ENCODE measurements at places on chromosomes 11 and 22.
A peak's percentile ranks its signal among the peaks of the same experiment; 100 is the strongest.

DNA sequence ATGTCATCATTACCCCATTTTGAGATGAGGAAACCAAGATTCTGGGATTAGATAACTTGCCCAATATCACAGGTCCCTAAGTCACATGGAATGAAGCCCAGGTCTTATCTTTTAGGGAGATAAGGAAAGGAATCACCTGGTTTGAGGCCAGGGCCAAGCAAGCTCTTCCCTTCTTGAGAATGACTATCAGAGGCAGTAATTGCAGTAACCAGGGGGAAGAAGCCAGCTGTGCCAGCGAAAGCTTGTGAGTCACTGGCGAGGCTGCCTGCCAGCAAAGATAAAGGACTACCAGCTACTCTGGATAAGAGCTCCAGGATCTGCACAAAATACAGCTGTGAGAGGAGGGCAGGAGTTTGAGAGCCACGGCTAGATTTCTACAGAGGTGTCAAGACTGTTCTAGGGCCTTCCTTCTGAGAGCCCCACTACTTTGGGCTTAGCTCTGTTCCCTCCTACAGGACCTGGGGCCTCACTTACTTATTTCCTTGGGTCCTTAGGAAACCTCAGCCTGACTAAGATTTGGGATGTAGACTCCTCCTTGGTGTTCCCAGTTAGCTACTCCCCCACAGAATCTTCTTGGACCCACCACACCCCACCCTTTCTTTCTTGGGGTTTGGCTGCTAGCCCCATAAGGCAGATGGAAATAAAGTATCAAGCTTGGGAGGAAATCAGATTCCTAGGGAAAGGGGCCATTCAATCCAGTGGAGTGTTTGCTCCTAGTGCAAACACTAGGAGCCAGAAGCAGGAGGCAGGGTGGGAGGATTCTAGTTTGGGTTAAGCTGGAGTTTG, 9.7 kb upstream of the CCKBR start:
- peak; percentile 53 for DNase-seq

GRCh38 chr11:30789270-30789669, 203.1 kb upstream of the MPPED2 start:
- DNase-seq = no peak

DNA sequence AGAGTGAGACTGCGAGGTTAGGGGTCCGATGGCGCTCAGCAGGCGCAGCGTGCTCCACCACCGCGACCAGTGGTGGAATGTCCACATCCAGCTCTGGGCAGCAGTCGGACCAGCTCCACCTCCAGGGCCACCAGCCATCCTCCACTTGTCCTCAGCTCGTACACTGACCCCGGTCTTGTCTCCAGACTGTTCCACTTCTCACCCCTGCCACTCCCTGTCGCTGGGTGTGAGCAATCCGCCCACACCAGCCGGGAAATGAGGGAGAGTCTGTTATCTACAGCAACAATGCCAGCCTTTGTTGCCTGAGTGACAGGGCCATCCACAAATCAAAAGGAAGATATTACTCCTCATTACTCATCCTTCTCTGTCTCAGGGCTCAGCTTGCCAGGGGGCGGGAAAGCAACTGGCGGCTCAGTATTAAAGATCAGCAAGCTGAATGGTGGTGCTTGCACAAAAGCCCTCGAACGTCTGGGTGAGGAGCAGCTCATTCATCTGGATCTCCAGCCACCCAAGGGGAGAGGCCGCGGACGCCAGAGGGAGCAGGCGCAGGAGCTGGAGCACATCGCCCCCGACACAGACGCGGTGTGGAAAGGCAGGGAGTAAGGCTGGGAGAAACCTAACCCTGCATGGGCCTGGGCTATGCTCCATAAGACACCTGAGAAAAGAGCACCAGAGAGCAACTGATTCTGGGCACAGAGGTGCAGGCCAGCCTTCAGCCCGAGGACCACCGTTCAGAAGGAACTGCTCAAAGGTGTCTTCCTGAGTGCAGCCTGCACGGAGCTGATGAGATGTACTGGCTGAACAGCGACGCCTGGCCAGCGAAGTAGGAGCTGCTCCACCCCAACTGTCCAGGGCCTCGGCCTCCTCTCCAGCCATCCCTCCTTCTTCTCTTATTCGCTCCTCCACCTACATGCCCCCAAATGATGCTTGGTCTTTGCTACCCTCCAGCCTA, 21.9 kb downstream of the IGSF9B start:
- DNase-seq = no peak

GRCh38 chr11:118530180-118530682, 761 bp upstream of the TMEM25 start:
- DNase-seq = no peak

DNA sequence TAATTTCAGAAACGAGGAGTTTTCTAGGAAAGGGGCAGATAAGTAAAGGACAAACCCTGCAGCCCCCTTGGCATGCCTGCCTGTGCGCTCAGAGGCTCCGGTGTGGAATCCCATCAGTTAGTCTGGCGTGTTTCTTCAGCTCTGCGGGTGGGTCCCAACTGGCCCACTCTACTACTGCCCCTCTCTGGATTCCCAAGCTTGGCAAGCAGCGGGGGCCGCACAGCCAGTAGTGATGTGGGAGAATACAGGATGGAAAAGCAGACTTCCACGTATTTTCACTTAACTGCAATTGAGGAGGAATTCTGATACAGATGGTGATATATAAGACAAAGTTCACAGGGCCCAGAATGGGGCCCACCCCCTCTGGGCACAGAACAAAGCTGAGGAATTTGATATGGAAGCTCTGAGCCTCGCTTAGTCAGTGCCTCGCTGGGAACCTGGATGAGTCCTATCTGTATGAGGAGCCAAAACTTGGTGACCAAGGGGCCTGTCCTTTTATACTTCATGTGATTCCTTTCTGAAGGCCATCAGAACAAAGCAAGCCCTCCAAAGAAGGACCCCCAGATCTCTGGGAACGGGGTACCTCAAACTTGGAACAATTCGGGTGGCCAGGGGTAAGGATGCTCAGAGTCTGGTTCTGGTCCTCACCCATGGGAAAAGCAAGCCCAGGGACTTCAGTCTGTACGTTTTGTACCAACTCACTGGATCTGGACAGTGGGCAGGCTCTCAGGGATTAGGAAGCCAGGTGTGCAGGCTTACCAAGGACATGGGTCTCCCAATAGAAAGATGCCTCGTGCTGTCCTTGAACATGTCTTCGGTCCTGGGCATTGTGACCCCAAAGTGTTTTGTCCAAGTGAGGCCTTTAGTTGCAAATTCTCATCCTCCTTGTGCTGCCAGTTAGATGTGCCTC, 26.0 kb downstream of the RELT start:
- no peak for DNase-seq

- DNase-seq = no peak
Observed at GRCh38 chr22:25736378-25737011, 5.5 kb upstream of the MYO18B start.

- no peak for DNase-seq
Observed at GRCh38 chr11:44823006-44823405, 96.2 kb downstream of the TSPAN18 start.

DNA sequence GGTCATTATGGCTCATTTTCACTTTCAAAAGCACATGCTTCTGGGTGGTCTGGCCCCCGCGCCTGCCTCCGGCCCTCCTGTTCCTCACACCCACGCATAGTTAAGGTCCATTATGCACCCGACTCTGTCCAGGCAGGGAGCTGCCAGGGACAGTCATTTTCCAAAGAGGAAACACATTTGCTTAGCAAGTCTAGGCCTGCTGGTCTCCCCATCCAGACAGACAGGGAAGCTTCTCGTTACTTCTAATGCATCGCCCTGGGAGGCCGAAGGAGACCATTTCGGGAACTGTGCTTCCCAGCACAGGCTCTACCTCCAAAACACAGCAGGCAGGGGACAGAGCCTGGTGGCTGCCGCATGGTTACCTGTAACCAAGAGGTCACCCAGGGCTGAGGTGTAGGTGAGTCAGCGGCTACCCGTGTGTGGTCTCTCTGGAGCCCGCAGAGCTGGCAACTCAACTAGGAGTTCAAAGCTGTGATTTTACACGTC, 87.1 kb upstream of the SHANK2 start:
- DNase-seq = peak; percentile 75

GRCh38 chr22:20028855-20029549, 8.1 kb downstream of the TANGO2 start:
- DNase-seq = no peak

DNA sequence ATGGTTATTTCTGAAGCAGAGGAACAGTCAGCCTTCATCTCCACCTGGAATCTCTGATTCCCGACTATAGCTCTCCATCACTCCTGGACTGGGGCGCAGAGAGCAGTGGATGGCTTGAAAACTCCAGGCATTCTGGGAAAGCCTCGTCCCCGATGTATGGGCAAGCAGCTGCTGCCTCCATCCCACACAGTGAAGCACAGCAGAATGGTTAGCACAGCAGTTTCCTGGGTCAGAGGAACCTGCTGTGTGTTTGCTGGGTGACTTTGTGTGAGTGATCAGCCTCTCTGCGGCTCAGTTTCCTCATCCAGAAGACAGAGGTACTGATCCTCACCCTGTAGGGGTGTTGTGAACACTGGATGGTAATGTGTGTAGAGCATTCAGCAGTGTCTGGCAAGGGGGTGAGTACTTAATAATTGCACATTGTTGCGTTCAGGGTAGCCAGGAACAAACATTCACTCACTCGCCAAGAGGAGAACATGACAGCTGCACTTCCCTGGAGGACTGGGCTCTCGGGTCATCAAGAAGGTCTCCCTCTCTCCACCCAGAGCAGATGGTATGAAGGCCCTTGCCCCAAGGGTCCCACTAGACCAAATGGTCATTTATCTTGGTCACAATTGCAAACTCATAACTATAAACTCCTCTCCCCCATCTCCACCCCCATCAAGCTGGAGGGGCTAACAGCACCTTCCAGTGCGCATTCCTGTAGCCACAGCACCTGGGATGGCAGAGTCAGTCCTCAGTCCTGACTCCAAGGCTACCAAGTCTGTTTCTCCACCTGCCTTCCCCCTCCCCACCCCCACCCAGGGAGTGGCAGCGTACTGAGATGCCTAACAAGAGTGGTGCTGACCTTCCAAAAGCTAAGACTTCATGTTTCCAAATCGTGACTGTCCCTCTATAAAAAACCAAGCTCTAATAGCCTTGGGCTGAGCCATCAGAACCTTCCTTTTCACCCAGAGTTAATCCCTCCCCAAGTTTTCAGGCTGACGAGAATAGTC, 1.5 kb upstream of the CHST1 start:
- DNase-seq = no peak

- peak; percentile 80 for DNase-seq
Observed at GRCh38 chr11:77127235-77127911, 673 bp upstream of the MYO7A start.

DNA sequence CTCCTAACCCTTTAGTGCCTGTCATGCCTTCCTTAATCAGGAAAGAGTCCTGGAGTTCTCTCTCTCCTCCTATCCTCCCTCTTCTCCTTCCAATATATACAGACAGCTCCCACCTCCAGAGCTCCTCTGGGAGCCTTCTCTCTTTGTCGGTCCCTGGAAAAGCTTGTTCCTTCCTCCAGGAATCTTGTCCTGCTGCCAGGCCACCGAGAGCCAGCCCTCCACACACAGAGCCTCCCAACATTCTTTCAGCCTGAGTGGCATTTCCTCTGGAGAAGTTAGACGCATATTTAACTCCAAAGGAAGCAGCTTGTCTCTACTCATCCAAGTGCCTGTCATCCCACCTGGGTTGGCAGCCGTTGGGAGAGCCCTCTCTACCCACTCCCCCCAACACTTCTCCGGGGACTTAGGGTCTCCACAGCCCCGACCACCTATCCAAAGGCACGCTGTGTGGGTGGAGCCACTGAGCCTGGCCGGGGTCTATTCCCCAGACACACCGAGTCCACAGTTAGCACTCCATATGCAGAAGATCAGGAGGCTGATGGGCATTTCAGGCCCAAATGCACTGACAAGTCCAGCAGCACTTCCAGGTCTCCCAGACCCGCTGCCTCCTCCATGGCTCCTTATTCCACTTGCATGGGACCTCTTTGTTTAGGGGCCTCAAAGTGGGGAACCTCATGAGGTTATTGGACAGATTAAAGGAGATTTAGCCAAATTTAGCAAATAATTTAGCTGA, 31.1 kb downstream of the DKK3 start:
- DNase-seq = peak; percentile 91

GRCh38 chr22:50673231-50674129, 857 bp downstream of the SHANK3 start:
- no peak for DNase-seq

DNA sequence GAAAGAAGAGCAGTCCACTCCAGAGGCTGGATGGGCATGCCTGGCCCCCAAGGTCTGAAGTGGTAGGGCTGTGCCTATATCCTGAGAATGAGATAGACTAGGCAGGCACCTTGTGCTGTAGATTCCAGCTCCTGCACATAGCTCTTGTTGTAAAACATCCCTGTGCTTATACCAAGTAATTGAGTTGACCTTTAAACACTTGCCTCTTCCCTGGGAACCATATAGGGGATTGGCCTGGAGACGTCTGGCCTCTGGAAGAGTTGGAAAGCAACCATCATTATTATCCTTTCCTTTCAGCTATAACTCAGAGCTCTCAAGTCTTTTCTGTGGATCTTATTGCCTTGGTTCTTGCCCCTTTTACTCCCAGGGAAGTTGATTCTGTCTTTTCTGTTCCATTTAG, 15.1 kb downstream of the LIMK2 start:
- DNase-seq = no peak

GRCh38 chr11:128289048-128289447, 298.3 kb downstream of the ETS1 start:
- no peak for DNase-seq

DNA sequence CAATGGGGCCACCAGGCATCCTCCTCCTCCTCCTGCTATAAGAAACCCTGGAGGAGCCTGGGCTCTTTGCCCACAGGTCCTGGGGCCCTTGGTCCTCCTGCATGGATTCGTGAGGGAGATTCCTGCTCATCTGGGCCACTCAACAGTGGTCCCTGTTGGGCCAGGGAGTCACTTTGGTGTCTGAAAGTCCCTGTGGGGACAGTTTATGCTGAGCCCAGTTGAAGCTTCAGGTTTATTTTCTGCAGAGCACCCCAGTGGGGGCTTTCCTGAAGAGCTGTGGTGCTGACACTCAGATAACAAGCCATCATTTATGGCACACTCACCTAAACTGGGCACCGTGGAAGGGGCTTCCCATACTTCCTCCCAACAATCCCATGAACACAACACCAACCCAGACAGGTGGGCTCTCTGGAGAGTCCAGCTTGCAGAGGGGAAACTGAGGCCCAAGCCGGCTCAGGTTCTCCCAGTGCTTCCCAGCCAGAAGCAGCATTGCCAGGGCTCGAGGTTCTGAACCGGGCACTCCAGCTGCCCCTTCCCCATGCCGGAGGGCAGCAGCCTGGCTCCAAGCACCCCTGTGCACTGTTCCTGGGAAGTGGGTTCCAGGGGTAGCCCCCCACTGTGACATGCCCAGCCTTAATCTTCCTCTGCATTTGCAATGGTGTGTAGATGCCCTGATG, 91.3 kb downstream of the MYEOV start:
- DNase-seq = no peak

DNA sequence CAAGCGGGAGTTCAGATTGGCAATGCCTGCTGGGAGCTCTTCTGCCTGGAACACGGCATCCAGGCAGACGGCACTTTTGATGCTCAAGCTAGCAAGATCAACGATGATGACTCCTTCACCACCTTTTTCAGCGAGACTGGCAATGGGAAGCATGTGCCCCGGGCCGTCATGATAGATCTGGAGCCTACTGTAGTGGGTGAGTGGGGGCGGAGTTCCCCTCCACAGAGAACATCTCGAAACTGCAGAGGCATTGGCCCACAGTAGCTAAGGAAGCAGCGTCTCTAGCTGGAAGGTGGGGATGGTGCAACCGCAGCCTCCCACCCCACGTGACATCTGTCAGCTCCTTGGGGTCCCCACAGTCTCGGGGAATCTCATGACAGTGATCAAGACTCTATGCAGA, 10.9 kb downstream of the TUBA8 start:
- no peak for DNase-seq

- DNase-seq = peak; percentile 50
Observed at GRCh38 chr22:17774206-17774925, at the start of gene BID. Gene BID (minus strand): TSS chr22:17774469. CDS start chr22:17750116, 24,353 bp downstream.
